ENCODE measurements at places on chromosomes 7 and 10. TPM values are rescaled to one million over a fixed set of nuclear protein-coding genes. Genes with fewer than 3 reads are reported as not detected.

The HTR5A gene
- not detected for total RNA-seq

The CALCR gene
- not detected for total RNA-seq

The ITPRID1 gene
- total RNA-seq = not detected

The ZNF503 gene
- total RNA-seq = 0.42 TPM
